ENCODE measurements at places on chromosomes 12 and 14.

DNA sequence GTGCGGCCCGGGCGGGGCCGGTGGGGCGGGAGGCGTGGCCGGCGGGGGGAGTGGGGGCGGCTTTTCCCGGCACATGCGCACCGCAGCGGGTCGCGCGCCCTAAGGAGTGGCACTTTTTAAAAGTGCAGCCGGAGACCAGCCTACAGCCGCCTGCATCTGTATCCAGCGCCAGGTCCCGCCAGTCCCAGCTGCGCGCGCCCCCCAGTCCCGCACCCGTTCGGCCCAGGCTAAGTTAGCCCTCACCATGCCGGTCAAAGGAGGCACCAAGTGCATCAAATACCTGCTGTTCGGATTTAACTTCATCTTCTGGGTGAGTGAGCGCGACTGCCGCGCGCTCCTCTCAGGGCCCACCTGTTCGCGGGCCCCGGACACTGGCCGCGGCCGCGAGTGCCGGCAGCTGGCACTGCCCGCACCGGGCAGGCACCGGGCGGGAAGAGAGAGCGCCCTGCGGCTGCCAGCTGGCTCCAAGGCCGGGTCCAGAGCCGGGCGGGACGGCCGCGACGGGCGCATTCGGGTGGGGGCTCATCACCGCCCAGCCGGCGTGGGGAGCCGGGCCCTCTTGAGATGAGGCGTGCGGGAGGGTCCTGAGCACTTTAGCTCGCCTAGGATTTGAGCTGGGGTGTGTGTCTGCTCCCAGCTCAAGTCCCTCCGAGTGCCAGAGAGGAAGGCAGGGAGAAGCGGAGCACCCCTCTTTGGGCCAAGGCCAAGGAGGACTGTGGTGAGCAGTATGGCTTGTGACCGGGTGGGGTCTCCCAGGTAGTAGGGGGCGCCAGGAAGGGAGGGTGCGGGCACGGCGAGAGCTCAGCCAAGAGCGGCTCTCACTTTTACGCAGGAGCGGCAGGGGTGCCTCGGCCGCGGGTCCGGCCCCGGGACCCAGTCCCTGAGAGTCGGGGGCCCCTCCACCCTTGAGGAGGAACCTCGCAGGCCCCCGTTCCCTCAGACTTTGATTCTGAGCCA lies at the start of gene CD9:
TSS of gene CD9 (plus strand) at position 145 of the 957 bp plus-strand sequence. CDS start at position 245, 100 bp downstream.
- DNase-seq, result peak; percentile 35

GRCh38 chr14:83297361-83297760 lies 1763.7 kb upstream of the SEL1L start:
- DNase-seq, result no peak

DNA sequence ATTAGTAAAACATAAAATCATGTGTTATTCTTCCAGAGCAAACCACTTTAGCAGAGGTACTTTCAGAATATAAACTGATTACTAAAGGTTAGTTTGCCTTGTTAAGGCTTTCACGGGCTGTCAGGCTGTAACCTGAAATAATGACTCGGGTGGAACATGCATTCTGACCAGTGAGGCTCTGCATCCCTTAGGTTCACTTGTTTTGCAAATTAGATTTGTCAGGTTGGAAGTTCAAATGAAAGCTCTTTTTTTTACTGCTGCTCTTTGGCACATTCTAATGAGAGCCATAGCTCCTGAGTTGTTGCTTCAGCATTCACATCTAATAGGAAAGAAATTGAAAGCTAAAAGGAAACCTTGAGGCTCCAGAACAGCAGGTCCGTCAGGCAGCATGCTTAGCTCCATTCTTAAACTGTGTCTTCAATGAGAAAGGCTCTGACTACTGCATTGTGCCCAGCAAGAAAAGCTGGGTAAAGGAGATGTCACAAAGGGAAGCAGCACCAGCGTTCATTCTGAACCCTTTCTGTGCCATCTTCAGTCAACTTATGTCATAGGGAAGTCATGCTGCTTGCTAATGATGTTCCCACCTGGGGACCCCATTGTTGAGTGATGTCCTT lies 445.5 kb upstream of the FBXO33 start:
- DNase-seq, result no peak

GRCh38 chr12:57627501-57628279 lies 5.3 kb downstream of the B4GALNT1 start:
- no peak for DNase-seq

GRCh38 chr12:19153396-19153795 lies 23.9 kb downstream of the PLEKHA5 start:
- DNase-seq, result no peak

GRCh38 chr12:82740129-82741000 lies 53.7 kb downstream of the TMTC2 start:
- DNase-seq, result no peak

GRCh38 chr12:93823616-93824391 lies 146.6 kb downstream of the CRADD start:
- DNase-seq, result no peak

GRCh38 chr14:65465584-65465983 lies 53.1 kb downstream of the FUT8 start:
- DNase-seq, result no peak

GRCh38 chr14:40656311-40656710 lies 950.4 kb upstream of the LRFN5 start:
- no peak for DNase-seq

DNA sequence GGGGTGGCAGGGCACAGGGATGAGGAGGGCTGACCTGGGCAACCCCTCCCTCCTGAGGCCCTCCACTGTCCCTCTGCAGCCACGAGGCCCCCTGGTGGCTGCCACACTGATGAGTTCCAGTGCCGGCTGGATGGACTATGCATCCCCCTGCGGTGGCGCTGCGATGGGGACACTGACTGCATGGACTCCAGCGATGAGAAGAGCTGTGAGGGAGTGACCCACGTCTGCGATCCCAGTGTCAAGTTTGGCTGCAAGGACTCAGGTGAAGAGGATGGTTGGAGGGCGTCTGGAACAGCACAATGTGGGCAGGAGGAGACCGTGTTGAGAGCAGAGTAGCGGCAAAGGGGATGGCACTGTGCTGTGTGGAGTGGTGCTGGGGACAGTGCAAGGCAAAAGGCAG lies 25.7 kb upstream of the LRP1-AS start:
- DNase-seq, result no peak

DNA sequence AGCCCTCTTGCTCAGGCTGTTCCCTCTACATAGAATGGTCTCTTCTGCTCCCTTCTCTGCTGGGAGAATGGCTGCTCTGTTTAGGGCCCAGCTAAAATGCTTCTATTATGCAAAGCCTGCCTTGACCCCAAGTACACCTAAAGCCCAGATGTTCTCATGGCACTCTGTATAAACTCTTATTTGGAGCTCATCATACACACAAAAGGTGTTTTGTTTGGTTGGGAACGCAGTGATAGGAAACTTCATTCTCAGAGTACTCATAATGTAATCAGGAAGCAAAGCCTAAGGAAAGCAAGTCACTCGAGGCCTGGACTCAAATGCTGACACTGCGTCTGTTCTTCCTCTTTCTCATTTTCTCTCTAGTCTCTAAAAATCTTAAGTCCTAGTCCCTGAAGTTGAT lies 38.2 kb upstream of the SYCP3 start:
- no peak for DNase-seq

- DNase-seq, result no peak
Measured at GRCh38 chr14:60014402-60014801, 77.3 kb upstream of the PCNX4 start.

DNA sequence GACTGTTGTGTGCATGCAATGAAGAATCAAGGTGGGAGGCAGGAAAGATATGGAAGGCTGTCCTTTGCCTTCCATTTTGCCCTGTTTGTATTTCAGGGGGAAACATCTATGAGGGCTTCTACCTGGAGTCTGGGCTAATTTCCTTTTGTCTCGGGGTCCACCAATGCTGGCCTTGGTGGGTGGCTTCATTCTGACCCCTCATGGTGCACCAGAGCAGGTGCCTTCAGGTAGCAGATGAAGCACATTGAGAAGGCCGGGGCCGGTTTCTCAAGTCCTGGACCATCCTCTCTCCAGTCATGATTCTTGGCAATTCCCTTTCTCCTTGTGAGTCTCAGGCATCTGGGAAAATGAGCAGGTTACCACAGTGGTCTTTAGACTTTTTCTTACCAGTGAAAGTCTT lies 47.2 kb downstream of the RPH3A start:
- no peak for DNase-seq

GRCh38 chr12:88156075-88156654 lies 14.1 kb downstream of the TMTC3 start:
- no peak for DNase-seq

- no peak for DNase-seq
Measured at GRCh38 chr14:100712490-100712889, 14.2 kb upstream of the DLK1 start.

DNA sequence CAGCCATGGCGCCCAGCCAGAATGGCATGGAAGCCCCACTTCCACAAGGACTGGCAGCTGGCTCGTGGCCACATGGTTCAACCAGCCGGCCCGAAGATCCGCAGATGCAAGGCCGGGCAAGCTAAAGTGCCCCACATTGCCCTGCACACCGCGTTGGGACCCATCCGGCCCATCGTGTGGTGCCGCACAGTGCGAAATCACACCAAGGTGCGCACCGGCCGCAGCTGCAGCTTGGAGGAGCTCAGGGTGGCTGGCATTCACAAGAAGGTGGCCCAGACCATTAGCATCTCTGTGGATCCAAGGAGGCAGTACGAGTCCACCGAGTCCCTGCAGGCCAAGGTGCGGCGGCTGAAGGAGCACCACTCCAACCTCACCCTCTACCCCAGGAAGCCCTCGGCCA lies 15.9 kb downstream of the CDC42BPB start:
- DNase-seq, result no peak

- DNase-seq, result no peak
Measured at GRCh38 chr12:43540470-43540869, 11.5 kb downstream of the ADAMTS20 start.

DNA sequence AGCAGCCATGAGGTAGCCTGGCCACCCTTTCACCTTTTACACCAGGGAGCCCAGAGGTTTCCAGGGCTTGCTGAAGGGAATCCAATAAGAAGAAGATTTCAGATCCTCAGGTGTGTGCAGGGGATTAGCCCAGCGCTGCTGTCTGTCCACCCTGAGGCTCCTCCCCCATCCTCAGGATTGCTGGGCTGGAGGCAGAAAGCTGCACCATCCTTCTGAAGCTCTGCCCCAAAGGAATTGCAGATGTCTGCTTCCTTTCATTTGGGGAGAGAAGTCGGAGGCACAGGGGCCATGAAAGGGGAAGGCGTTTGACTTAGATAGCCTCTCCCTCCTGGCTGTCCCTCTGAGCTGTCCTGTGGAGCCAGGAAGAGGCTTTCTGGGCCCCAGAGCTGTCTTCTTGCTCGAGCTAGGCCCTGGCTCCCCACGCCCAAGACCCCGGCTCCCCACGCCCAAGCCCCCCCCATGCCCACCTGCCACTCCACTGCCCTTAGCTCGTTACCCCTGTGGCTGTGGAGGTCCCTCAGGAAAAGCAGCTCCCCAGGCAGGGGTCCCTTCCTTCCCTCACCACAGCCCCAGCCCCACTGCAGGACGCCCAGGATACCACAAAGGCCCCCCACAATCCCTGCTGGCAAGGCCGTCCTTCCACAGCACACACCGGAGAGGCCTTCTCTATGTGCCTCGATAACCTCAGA lies 359.0 kb downstream of the CACNA1C start:
- no peak for DNase-seq

GRCh38 chr12:19778172-19778571 lies 338.9 kb downstream of the AEBP2 start:
- no peak for DNase-seq

DNA sequence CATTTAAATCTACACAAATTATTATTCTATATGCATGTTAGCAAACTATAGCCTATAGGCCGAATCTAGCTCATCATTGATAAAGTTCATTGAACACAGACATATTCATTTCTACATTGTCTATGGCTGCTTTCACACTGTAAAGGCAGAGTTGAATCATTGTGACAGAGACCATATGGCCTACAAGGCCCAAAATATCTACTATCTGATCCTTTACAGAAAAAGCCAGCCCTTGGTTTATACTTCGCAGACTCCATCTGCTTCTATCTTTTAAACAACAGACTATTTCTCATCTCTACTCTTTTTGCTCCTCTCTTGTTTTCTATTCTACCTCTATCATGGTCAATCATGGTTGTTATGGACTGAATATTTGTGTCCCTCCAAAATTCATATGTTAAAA lies 190.7 kb downstream of the EXOC5 start:
- DNase-seq, result no peak

DNA sequence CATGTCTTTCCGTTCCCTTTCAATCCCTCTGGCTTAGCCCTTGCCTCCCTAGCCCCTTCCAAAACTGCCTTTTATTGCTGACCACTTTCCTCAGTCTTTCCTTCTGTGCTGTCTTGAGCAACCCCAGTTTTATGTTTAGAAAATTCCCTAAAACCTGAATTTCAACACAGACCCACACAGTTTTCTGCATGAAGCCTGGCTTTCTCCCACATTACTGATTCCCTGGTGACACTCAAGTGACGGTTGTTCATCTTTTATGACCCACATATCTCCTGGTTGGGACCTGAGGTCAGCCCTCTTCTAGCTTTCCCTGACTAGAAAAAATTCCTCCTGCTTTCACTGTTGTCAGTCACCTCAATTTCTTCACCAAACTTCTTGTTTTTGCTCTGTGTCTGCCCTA lies 21.0 kb downstream of the FGD4 start:
- DNase-seq, result no peak

DNA sequence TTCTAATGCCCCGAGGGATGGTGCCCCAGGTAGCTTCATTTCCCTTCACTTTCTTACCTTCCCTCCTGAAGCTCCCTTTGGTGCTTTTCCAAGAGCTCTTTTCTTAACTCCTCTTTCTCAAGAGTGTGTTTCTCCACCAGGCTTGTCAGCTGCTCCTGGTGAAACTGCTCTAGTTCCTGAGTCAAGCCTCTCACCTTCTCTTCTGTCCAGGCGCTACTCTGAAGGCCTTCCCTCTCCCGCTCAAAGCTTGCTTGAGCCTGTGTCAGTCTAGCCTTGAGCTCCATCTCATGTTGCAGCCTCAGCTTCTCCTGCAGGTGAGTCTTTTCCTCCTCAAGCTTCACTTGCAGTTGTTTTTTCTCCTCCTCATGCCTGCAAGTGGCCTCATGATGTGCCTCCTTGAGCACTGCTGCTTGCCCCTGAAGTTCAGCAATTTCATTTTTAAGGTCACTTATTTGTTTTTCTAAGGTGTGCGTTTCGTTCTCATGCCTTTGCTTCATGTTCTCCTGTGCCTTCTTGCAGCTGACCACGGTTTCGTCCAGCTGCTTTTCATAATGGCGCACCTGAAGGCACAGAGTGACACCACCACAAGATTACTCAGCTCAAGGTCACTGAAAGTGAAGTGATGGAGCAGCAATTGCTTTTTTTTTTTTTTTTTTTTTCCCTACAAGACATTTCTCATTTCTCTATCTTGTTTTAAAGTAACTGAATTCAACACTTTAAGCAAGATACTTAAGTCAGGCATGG lies 71.0 kb downstream of the NIN start:
- DNase-seq, result no peak

DNA sequence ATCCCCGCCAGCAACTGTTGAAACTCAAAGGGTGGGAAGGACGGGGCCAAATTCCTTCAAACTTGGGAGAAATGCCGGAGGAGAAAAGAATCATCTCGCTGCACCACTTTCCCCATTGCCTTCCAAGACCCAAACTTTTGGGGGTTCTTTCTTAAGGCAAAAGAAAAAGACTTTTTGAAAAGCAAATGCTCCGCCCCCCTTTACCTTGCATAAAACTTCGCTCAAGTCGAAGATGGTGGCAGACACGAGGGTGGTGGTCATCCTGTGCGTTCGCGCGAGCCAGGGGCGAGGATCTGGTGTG lies 239 bp downstream of the ZFP36L1 start:
- no peak for DNase-seq

GRCh38 chr12:109768901-109769670 lies 55.5 kb downstream of the FAM222A start:
- DNase-seq, result peak; percentile 24

GRCh38 chr14:54629183-54629582 lies 62.3 kb downstream of the SAMD4A start:
- no peak for DNase-seq
